DMS153 (cell line): ENCODE measurements at places on chromosomes 1 and 21.

- DNase-seq: no peak
Measured at GRCh38 chr1:154076413-154076812, 78.5 kb downstream of the NUP210L start.

- DNase-seq: no peak
Measured at GRCh38 chr1:99534638-99534930, 111.3 kb upstream of the PALMD start.

- no peak for DNase-seq
Measured at GRCh38 chr1:205326812-205327466, 5.4 kb upstream of the NUAK2 start.

DNA sequence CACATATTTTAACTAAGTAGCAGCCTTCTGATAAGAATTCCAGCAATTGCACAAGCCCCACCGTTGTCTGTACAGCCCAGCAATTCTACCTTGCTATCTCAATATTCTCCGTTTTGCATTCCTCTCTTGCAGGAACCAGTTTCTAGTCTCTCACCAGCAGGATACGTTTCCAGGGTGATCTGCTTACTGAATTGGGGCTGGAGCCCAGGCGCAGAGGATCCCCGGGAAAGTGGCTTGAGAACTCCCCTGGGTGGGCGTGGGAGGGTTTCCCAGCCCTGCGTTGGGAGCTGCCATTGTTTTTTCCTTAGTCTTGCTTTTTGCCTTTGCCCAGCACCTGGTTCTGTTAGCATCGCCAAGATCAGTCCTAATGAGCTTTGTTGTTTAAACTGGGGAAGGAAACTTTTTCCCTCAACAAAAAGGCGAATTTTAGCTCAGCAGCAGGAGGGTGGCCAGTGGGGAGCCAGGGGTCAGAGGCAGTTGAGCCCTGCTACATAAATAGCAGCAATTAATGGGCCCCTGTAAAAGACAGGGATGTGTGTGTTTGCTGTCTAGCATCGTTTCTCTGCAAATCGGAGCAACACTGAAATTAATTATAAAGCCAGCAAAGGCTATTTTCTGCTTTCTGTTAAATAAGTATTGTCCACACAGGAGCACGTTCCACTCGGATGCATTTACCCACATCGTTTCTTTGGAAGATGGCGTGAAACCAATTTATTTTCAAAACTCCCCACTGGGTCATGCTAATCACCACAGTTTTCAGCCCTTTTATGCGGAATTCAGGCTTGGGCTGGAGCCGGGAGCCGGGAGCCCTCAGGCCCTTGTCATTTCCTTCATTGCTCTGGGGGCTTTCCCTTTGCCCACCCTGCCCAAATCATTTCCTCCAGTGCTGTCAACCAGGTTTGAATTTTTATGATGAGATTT is 36.6 kb downstream of the HUNK start:
- no peak for DNase-seq

GRCh38 chr1:248776991-248777390 is 21.4 kb upstream of the LYPD8 start:
- DNase-seq: no peak

- no peak for DNase-seq
Measured at GRCh38 chr1:219201656-219202055, 28.0 kb downstream of the LYPLAL1 start.

GRCh38 chr1:22665752-22666151 is 12.7 kb downstream of the C1QB start:
- no peak for DNase-seq

- peak; percentile 25 for DNase-seq
Measured at GRCh38 chr1:212070720-212071302, 35.3 kb downstream of the DTL start.

DNA sequence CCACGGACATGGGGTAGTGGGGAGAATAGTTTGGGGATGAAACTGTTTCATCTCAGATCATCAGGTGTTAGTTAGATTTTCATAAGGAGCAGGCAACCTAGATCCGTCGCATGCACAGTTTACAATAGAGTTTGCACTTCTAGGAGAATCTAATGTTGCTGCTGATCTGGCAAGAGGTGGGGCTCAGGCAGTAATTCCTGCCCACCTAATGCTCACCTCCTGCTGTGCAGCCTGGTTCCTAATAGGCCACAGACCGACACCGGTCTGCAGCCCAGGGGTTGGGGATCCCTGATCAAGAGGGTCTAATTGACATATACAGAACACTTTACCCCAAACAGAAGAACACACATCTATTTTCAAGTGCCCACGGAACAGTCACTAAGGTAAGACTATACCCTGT is 275.1 kb downstream of the PTPRU start:
- DNase-seq: no peak

- no peak for DNase-seq
Measured at GRCh38 chr1:106688446-106688845, 368.0 kb upstream of the PRMT6 start.

DNA sequence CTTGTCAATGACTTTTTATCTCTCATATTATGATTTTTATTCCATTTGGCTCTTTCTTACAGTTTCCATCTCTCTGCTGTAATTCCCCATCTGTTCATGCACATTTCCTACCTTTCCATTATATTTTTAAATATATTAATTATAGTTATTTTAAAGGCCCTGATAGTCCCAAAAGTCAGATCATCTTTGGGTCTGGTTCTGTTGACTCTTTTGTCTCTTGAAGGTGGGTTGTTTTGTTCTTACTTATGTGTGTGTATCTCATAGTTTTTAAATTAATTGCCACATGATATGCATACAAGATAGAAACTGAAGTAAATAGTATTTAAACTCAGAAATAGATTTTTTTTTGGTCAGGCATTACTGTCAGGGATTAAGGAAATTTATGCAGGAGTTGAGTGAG is 178.0 kb upstream of the AJAP1 start:
- no peak for DNase-seq

GRCh38 chr1:4271338-4271998 is 371.4 kb upstream of the C1orf174 start:
- no peak for DNase-seq

- no peak for DNase-seq
Measured at GRCh38 chr1:29532751-29533150, 296.4 kb downstream of the PTPRU start.

DNA sequence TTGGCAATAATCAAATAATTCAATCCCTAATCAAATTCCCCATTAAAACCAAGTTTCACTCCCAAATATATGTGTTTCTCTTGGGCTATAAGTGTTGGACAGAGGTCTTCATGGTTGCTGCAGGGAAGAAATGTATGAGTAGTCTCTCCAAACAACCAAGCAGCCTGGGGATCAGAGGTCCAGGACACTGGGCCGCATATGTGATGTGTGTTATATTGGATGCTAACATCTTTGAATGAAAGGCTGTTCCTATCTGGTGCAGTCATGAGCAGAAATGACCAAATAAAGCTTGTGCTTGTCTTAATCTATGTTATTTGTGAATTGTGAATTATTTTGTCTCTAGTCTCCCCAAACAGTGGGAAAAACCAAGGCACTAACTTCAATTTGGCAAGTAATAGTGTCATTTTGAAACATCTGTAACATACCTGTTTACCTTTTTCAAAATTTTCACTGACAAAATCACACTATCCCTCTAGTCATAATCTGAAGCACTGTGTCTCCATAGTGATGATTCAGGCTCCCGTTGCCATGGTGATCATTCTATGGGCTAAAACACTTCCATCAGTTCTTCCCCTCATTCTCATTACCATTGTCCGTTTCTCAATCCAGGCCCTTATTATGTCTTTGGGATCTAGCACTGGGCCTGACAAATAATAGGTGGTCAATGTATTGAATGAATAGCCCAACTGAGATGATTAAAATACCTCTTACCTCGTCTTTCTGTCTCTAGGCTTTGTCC is 12.5 kb upstream of the TADA1 start:
- no peak for DNase-seq

DNA sequence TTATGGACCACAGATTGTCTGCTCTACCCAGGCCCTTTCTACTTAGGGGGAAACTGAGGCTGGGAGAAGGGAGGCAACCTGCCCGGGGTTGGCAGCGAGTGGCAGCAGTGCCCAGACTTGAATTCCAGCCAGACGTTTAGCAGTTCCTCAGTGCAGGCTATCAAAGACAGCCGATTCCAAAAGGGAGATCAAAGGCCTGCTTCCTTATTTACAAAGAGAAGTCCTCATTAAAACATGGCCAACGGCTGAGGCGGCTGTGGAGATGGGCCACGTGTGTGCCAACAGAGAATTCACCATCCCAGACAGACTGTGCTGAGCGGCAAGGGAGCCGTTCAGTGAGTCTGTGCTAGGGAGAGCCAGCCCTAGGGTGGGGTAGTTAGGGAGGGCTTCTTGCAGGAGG is 27.7 kb downstream of the C1QB start:
- peak; percentile 67 for DNase-seq

DNA sequence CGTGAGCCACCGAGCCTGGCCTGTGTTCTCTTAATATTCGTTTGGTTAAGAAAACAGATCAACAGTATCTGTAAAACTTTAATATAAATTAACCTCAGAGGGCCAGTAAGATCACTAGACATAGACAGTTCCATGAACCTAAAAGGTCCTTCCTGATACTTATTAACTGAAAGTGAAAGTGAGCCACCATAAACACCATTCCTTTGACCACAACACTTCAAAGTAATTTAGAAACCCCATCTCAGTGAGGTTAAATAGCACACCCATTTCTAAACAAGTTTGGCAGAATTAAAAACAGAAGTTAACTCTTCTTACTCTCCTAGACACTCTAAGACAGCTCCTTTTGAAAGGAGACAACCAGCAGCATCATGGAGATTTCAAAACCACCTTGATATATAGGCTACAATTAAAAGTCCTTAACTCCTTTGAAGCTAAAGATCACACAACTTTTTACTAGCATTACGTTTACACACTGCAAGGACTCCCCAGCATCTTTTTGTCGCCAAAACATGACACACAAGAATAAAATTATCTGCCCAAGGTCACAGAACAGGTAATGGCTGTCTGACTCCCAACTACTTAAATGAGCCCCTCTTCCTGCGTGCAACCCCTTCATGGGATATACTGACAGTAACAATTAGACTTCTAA is 2.2 kb downstream of the RNF19B start:
- DNase-seq: no peak

DNA sequence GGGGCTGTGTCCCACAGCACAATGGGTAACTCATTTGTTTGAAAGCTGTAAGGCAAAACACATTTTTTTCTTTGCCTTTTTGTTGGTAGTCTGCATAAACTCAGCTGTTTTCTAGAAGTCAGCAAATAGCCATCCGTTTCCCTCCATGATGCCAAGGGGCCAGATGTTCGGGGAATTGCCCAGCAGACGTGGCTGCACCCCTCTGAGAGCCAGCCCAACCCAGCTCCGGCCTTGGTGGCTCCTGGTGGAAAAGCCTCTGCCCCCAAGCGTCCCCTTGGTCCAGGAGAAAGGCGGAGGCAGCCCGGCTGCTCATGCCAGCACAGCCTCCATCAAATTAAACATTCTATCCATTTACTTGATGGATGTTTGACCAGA is 58.4 kb upstream of the ADARB1 start:
- DNase-seq: no peak

GRCh38 chr21:44418108-44418875 is 37.0 kb upstream of the LRRC3 start:
- DNase-seq: no peak

DNA sequence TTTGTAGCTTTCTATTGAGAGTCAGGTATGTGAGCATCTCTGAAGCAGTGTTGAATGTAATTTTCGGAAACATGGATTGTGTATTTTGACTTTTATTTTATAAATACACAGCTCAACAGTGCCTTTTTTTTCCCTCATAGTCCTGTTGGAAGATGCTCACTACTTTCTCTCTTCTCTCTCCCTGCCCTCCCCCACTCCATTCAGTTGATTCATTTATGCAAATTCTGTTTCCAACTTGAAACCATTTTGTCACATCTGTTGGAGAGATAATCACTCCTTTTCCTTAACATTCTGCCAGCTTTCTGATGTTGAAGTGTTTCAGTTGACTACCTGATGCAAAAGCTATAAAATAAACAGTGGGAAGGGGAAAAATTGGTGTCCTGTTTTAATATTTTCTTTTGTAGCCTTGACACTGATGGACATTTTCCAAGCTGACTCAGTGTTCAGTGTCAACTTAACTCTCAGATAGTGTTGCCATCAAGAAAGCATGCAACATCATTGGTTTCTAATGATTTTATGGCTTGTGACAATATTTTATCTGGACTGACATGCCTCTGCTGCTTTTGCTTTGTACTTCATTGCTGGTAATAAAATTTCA is 194.5 kb downstream of the HS2ST1 start:
- DNase-seq: no peak

GRCh38 chr21:34968414-34969333 is 80.4 kb downstream of the RUNX1 start:
- no peak for DNase-seq

GRCh38 chr1:171110621-171111326 is 20.1 kb downstream of the FMO3 start:
- no peak for DNase-seq

GRCh38 chr1:27111626-27112573 is 43.0 kb downstream of the SLC9A1 start:
- peak; percentile 91 for DNase-seq

- no peak for DNase-seq
Measured at GRCh38 chr21:36706482-36706852, 7.6 kb downstream of the SIM2 start.

DNA sequence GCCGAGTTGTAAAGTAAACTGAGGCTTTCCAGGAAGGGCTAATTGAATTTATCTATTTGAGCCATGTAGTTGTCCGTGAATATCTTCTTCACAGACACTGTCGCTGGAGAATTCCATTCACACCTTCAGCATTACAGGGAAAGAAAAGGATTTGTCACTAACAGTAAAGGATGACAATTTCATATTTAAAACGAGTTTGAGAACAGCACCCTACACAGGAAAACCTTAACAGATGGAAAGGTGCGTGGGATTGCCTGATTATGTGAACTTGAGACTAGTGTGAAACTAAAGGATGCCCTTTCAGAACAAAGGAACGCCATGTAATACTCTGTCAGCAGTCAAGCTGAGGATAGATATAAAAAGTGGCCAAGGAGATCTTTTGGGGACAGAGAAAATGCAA is 492.5 kb upstream of the ADGRL2 start:
- no peak for DNase-seq

DNA sequence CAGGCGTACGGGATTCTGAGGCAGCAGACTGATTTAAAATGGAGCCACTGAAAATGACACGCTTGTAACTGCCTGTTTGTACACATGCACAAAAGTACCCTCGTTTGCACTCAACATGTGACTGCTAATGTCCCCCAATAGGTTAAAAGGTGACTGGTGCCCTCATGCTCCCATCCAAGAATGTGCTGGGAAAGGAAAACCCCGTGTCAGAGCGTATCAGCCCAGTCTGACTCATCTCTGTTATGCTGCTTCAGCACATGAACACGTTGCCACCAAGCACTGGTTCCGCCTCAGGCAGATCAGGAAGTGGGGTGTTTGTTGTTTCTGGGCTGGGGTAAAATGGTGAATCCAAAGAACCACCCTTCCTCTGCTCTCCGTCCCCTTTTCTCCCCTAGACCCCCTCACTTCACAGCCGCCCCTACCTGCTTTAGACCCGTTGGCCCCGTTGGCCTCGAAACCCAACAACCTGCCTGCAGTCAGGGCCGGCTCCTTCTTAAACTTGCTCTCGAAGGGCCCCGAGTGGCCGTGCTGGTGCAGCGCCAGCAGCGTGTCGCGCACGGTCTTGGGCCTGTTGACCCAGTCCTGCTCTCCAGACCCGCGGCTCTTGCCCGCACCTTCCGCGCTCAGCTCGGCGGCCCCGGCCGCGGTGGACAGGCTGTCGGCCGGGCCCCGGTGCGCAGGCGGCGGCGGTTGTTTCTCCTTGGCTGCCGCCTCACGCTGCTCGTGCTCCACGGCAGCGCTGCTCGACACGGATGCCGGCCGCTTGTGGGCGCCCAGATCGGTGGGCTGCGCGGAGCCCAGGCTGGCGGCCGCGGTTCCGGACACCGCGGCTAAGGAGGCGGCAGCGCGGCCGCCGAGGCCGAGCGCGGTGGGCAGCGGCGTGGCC is 1.7 kb downstream of the IRF2BP2 start:
- no peak for DNase-seq
